ENCODE measurements at places on chromosomes 6 and 20. TPM values are rescaled to one million over a fixed set of nuclear protein-coding genes. Genes with fewer than 3 reads are reported as not detected.

NTSR1 gene
- 187 TPM for total RNA-seq

VARS2 gene
- total RNA-seq, result 39.8 TPM

PABPC1L gene
- 127 TPM for total RNA-seq

COQ3 gene
- total RNA-seq, result 19.0 TPM

DDX43 gene
- not detected for total RNA-seq

ULBP2 gene
- total RNA-seq, result 10.2 TPM

ZSCAN23 gene
- total RNA-seq, result not detected

C20orf144 gene
- 0.37 TPM for total RNA-seq

DNA sequence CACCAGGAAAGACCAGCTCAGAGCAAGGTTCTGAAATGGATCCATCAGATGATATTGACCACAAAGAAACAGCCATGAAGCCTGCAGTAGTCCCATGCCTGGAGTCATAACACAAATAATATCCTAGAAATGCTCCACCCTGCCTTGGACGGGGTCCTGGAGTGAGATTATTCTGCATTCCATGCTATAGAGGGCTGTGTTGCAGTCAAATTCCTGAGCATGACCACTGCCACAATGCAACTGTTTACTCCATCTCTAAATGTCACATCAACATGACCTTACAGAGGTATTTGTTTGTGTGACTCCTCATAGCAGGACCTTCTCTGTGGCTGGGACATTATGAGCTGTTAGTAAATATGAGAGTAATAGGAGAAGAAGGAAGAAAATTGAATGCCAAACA lies 257.5 kb upstream of the TCF21 start:
- DNase-seq, result no peak

- peak; percentile 69 for DNase-seq
These were observed 1729.5 kb downstream of the GRIK2 start for GRCh38 chr6:103122766-103123601.

GRCh38 chr6:56637640-56638039 lies 5.0 kb downstream of the DST start:
- peak; percentile 49 for DNase-seq

DNA sequence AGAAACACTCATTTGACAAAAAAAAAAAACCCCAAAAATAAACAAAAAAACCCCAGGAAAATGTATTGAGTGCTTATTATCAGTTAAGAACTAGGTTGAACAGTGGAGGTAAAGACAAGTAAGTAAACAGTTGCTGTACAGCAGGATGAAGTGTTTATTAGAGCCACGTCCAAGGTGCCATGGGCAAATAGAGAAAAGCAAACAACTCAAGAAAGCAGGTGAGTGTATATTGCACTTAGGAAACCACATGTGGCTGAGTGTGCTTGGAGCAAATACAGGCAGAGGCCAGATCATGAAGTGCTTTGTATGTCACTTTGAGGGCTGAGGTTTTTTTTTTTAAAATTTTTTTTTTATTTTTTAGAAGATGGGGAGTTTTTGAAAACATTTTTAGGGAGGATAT lies 98.3 kb downstream of the MACROD2 start:
- DNase-seq, result no peak

DNA sequence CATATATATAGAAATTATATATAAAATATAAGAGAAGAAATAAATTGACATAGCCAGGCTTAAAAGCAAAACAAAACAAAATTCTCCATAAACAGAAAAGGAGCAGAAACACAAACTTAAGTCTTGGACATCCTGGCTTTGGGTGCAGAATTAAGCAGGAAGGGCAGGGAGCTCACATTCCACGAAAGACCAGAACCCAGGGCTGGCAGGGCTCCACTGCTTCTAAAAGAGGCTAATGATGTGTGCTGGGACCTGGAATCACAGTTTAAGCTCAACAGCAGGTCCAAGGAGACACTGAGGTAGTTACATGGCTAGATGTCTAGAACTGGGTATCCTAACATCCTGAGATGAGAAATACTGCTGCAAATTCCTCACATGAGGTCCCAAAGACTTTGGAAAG lies 210.3 kb downstream of the WDR27 start:
- no peak for DNase-seq

GRCh38 chr6:26468829-26469228 lies 11.1 kb downstream of the BTN2A1 start:
- no peak for DNase-seq

- peak; percentile 28 for DNase-seq
These were observed 244.9 kb downstream of the TSHZ2 start for GRCh38 chr20:53216856-53217576.

All from HCT116 (cell line).